ENCODE measurements at places on chromosomes 5 and 9.

- DNase-seq: no peak
Observed at GRCh38 chr9:20603524-20604268, 18.6 kb downstream of the MLLT3 start.

- DNase-seq: no peak
Observed at GRCh38 chr9:82604947-82605656, 457.8 kb downstream of the RASEF start.

GRCh38 chr5:124438903-124439281 lies 307.5 kb downstream of the ZNF608 start:
- DNase-seq: peak; percentile 33

- no peak for DNase-seq
Observed at GRCh38 chr9:37806271-37806670, 5.7 kb downstream of the DCAF10 start.

GRCh38 chr5:90944116-90944515 lies 385.5 kb downstream of the ADGRV1 start:
- no peak for DNase-seq

DNA sequence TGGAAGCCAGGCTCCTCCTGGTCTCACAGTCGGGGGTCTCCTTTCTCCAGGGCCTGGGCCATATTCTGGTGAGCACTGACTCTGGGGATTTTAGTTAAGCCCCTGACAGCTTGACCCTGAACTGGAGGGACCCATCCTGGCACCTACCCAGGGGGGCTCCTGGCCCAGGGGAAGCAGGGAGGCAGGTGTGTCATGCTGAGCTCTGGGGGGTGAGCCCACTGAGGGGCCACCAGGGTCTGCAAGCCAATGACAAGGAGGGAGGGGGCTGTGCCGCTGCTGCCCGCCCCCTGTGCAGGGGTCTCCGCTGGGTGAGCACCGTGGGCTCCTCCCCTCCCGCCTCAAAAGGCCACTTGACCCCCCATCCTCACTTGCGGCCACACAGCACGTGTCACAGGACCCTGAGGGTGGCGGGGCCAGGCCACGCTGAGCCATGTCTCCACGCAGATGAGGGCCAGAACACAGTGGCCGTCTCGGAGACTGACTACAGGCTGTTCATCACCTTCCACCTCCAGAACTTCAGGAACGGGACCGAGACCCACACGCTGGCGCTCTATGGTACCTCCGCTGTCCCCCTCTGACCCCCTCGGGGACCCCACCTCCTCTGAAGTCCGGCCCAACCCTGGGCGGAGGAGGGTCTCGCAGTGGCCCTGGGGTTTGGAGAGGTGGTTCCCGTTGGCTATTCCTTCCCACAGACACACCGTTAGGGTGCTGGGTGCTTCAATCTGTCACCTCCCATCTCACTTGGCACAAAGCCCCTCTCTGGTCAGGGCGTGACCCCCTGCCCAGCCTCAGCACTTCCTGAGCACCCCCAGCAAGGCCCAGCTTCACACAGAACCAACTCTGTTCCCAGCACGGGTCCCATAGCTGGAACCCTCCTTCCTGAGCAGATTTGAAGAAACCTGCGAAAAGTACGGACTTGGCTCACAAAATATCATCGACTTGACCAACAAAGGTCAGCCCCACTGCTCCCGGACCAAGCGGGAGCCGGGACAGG lies 2.0 kb downstream of the LCN9 start:
- no peak for DNase-seq

DNA sequence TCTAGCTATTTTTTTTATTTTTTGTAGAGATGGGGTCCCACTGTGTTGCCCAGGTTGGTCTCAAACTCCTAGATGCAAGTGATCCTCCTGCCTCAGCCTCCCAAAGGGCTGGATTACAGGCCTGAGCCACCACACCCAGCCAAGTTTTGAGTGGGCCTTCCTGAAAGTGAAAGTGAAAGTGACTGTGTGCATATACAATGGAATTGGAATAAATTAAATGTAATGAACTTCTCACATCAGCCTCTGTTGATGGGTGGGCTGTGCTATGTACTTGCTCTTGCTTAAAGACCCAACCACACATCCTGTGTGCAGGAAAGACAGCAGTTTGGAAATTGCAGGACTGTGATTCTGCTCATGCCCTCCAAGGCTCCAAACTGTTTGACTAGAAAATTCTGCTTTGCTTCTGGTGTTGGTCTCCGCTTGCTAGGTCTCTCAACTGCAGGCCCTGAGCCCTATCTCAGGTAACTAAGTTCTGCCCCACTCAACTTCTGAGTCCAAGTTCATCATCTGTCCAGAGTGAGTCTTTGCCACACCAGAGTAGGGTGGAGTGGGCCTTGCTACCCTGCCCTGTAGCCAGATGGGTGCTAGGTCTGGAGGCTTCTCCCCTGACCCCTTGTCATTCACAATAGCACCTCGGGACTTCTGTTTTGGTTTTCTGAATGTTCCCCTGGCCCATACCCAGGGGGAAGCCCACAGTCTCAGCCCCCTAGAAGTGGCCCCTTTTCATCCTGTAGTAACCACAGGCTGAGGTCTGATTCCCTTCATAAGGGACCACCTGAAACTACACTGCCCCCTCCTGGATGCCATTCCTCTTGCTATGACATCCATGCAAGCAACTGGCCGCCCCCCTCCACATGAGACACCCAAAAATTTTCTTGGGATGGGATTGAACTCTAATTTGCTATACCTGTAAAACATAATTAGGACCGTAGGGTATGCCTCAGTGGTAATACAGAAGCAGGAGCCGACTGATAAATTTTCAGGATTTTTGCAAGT lies 36.5 kb upstream of the RAD23B start:
- no peak for DNase-seq

- no peak for DNase-seq
Observed at GRCh38 chr5:135219868-135220267, 179.2 kb downstream of the MACROH2A1 start.

- DNase-seq: no peak
Observed at GRCh38 chr5:131196331-131196730, 25.6 kb downstream of the LYRM7 start.

GRCh38 chr5:173984218-173984617 lies 4.8 kb upstream of the C5orf47 start:
- DNase-seq: no peak

- no peak for DNase-seq
Observed at GRCh38 chr5:10601246-10602030, 37.6 kb downstream of the ANKRD33B start.

DNA sequence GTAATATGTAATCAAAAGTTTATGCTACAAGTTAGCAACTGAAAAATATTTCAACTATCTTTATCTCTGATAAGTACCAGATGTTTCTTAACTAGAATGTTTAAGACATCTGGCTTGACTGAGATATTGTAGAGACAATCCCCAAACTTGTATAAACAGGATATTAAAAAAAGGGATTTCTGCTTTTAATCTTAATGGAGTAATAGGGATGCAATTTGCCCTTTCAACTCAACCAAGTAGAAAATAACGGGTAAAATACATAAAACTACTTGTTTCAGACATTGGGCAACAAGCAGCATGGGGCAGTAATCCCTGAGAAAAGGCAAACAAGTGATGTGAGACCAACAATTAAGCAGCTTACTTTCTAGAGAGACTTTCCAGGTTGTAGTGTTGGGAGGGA lies 9.4 kb upstream of the ADAMTS12 start:
- DNase-seq: no peak

DNA sequence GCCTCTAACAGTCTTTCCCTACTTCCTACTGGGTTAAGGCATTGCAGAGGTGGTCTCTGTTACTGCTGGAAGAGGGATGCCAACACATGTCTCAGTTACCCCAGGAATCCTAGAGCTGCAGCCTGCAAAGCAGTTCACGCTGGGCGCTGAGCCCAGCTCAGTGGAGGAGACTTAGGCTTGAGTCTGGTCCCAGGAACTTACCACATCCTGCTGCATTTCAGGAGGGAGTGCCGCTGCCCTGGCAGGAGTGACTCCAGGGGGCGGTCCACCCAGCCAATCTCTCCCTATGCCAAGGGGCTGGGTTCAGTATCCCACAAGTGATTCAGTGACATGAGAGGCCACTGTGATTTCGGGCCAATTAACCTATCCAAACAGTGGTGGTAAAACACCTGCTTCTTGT lies 7.6 kb downstream of the TTC16 start:
- no peak for DNase-seq

- no peak for DNase-seq
Observed at GRCh38 chr5:98880151-98880550, 48.7 kb downstream of the CHD1 start.

DNA sequence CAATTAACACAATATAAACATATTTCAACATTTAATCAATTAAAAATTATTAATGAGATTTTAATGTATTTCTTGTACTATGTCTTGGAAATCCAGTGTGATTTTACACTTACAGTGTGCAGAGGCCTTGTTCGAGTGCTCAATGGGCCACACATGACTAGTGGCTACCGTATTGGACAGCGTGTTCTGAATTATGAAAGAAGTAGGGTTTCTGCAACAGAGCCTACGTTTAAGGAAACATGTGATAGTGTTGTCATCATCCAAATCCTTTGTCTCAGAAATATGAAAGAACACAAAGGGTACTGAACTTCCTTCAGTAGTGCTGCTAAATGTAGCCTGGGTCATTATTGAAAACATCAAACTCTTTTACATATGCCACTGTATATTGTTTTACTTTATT lies 29.5 kb downstream of the NPR3 start:
- DNase-seq: no peak

DNA sequence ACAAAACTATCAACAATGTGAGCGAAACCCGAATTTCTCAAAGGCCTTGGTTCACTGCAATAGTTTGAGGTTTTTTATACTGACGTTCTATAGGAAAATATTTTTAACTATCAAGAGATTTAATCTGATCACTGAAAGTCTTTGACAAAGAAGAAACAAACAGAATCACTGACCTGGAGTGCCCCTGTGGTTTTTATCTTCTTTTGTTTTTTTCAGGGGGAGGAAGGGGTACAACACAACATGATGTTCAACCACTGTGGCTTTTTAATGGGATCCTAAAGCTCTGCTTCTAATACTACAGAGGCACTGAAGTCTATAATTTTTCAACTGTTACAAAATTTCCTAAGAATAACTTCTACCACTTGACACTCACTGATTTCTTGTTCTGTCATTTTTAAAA lies 185.9 kb downstream of the AP3B1 start:
- no peak for DNase-seq

DNA sequence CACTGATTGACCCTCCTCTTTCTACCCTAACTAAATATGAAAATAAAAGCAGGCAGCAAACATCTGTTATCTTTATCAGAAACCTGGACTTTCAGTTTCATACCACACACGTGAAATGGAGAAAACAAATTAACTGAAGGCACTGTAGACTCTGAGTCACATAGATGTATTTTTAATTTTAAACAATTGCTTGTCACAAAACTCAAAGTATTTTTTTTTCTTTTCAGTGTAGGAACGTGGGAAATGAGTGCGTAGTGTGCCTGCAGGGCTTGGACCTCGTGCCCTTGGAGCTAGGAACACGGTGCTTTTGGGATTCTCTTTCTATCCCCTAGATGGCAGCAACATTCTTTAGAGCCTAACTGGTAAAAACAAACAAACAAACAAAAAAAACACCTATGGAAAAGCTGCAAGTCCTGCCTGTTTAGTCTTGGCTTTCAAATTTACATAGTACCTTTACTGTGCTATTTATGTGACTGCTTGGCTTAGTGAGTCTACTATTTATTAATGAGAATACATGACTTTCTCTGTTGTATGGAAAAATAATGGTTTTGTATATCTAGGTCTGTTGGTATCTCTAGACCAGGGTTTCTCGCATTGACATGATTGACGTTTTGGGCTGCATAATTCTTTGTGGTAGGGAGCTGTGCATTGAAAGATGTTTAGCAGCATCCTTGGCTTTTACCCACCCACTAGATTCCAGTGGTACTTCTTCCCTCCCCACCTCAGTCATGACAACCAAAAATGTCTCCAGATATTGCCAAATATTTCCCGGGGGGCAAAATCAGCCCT lies 16.8 kb upstream of the ACTBL2 start:
- peak; percentile 48 for DNase-seq

DNA sequence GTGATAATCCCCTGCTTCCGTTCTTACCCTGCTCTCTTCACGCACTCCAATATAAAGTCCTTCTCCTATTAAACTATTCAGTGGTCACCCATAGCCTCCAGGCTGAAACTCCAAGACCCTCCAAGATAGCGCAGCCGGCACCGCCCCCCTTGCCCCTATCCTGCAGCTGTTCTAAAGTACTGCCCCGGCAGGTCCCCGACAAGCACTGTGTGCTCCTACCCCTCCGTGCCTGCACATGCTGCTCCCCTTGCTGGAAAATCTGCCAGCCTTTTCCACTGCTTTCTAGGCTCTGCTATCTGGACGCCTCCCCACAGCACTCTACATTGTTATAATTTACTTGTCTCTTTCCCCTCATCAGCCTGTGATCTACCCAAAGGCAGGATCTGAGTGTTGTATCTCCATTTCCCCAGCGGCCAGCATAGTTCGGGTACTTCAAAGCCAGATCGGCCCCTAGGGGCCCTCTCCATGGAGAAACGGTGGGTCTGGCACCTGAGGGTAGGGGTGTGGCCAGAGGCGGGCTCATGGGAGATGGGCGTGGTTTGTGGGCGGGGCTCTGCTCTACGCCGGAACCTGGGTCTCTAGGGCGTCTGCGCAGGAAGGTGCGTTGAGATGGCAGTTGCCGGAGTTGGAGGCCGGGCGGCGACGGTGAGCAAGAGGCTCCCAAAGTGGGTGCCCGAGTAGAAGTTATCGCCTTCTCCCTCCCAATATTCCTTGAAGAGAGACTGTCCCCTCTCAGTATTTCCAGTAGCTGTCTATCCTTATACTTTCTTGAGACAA lies 83.5 kb upstream of the RUSC2 start:
- peak; percentile 56 for DNase-seq

- no peak for DNase-seq
Observed at GRCh38 chr5:179246227-179246626, 99.0 kb downstream of the ADAMTS2 start.

DNA sequence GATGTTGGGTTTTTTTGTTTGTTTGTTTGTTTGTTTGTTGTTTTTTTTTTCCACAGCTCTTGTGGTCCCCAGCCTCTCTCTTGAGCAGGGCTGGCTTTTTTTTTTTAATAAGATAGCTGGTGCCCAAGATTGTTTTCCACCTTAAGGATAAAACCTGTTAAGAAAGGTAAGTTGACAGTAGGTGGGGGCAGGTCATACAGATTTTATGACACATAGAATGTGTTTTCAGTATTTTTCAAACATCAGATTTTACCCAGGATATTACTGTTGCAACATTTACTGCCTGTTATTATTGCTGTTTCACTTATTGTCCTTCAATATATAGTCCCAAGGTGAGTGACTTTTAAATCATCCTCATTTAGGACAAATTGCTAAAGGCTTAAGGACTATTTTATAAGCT lies 3.9 kb upstream of the IL7R start:
- DNase-seq: no peak

DNA sequence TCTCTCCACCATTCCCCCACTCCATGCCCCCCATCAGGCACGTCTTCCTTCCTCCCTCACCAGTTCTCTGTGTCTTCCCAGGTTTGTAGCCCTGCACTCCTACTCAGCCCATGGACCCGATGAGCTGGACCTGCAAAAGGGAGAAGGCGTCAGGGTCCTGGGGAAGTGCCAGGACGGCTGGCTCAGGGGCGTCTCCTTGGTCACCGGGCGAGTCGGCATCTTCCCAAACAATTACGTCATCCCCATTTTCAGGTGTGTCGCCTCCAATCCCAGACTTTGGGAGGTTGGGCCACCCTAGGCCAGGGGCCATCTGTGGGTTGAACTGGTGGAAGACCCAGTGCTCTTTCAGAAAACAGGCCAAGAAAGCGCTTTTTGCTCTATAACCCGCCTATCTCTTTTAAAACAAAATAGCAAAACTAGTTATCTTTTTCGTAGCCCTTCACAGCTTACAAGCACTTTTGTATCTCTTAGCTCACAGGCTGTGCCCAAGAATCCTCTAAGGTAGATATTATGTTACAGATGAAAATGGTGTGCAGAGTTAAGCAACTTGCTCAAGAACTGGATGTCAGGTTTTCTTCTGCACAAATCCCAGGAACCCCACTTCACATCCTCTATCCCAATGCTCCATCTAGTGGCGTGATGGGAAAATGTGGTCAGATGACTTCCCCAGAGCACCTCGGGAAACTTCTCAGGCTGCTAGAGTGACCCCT lies 56.2 kb downstream of the PLAC8L1 start:
- no peak for DNase-seq

Data from iPS DF 19.7 (cell line).